ENCODE measurements at places on chromosomes 1 and 21.

DNA sequence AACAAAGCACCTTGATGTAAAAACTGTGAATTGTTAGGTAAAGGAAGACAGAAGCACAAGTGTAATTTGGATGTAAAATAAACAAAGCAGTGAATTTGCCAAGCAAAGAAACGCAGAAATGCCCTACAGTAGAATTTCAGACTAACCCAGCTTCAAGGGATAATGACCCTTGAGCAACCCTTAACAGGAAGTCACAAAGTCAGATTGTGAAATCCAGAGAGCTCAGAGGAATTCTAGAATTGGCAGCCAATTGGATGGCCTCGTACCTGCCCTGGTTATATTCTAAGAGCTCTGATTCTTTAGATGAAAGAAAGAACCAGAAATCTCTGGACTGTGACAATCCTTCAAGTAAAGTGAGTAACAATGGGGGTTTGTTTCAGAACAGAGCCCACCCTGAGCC lies 152.7 kb upstream of the CHRM3 start:
- DNase-seq, result no peak

DNA sequence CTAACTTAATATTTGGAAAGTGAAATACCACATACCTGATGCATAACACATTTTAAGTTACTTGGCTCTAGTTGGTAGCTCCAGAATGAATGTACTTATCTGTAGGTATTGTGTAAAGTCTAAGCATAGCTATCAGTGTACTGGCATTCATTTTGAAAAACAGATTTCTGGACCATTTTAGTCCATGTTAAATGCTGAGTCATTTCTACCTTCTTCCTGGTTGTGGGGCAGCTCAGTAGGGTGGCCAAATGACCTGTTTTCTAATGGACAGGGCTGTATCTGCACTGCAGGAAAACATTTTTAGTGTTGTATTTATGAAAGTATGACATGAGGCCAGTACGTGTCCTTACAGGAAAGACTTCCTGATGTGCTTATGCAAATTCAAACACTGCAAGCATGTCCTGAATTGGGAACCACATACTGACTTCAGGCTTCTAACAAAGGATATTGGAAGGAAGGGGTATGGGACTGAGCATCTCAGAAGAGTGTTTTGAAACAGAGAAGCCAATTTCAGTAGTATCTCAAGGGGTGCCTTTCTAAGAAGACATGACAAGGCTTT lies 300.3 kb upstream of the B3GALT2 start:
- DNase-seq, result no peak

DNA sequence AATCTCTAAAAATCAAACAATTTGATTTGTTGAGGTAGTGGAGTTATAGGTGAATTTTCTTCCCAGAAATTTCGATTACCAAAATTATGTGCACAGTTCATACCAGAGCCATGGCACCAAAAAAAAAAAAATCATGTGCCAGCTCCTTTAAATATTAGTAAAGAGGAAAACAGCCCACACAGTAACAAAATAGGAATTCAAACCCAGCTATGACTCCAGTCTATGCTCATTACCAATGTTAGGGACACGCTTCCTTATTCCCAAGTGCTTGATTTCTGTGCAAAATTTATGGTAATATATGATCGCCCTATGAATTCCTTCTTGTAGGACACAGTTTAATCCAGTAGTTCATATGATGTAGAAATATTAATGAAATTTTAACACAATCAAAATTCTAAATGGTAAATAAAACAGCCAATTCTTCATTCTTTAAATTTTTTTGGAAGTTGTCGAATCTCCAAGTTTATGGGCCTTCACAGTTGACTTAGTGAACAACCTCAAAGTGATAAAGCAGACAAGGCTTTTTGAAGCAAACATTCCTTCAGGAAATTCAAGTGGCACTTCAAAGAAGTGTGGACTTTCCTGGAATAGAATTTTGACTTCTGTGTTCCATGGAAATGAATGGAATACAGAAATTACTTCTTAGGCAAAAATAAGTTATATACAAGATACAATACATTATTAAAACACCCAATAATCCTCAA lies 1.9 kb downstream of the TOR1AIP2 start:
- no peak for DNase-seq

DNA sequence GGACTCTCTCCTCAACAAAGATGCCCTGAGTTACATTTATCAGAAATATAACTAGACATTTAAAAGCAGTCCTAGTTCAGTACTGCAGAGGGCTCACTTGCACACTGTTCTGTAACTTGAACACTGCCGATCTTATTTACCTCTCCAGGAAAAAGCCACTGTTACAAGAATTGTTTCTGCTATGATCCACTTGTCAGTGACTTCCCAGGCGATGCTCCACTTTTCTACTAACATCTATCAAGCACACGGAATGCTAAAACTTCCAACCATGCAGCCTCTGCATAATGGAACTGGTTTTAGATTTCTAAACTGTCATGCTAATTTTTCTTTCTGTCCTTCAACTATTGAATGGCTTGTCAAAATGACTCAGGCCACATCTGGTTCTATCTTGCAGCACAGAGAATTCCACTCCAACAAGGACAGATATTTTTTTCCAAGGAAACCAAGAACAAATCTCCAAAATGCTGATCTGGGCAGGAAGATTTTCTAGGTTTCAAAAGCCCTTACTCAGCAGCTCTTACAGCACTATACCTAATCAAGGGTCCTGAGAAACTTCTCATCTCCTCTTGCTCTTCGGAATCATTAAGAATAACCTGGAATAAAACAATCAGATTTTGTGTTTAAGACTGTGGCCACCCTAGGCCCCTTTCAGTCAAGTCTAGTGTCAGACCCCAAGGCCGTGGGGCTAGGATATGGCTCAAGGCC lies 9.9 kb downstream of the SEC16B start:
- DNase-seq, result peak; percentile 56

DNA sequence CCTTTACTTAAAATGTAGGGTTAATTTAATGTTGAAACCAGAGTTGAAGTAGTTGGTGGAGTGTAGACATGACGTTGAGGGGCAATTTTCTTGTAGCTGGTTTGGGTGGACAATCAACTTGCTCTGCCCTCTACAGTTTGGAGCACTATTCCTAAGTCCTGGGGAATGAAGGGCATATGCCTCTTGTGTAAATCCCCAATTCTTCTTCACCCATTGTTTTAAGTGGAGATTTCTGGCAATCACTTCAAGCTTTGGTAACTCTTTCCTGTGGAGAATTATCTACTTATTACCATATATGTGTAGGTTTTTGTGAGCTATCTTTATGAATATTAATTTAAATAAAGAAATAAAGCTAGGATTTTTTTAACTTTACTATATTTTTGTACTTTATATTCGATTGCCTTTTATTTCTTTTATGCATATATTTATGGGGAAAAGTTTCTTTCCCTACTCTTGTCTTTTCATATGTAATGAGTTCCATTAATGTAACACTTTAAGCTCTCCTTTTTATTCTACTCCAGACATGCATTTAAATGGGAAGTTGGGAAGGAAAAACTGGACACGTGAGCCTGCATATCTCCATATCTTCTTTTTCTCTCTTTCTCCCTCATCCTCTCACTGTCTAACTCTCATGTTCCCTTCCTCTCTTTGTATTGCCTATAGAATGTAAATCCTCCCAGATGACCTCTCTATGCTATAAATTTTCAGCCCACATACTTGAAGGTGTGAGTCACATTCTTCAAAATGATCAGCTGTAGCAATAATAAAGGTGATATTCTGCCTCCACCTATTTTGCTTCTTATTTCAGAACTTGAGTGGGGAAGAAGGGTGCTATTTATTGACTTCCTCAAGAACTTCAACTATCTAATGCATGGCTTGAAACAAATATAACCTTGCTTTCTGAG lies 276.7 kb downstream of the PTPRC start:
- no peak for DNase-seq

DNA sequence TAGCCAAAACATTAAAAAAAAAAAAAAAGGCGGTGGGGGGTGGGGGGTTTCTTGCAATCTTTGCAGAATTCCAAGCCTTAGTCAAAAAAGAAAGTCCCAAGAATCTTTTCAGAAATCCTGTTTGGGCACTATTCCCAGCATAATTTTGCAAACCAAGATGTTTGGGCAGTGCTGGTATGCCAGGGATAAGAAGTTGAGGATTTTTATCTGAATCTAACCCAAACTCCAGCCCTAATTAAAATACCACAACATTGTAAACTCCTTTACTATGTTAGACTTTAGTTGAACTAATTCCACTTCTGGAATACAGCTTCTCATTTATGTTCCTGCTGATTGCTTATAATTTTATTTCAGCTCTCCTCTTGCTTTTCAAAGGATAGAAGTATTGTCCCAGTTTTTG lies 504.1 kb upstream of the ADGRL2 start:
- DNase-seq, result no peak

- no peak for DNase-seq
These were observed 60.1 kb downstream of the KIAA0040 start for GRCh38 chr1:175132436-175132835.

DNA sequence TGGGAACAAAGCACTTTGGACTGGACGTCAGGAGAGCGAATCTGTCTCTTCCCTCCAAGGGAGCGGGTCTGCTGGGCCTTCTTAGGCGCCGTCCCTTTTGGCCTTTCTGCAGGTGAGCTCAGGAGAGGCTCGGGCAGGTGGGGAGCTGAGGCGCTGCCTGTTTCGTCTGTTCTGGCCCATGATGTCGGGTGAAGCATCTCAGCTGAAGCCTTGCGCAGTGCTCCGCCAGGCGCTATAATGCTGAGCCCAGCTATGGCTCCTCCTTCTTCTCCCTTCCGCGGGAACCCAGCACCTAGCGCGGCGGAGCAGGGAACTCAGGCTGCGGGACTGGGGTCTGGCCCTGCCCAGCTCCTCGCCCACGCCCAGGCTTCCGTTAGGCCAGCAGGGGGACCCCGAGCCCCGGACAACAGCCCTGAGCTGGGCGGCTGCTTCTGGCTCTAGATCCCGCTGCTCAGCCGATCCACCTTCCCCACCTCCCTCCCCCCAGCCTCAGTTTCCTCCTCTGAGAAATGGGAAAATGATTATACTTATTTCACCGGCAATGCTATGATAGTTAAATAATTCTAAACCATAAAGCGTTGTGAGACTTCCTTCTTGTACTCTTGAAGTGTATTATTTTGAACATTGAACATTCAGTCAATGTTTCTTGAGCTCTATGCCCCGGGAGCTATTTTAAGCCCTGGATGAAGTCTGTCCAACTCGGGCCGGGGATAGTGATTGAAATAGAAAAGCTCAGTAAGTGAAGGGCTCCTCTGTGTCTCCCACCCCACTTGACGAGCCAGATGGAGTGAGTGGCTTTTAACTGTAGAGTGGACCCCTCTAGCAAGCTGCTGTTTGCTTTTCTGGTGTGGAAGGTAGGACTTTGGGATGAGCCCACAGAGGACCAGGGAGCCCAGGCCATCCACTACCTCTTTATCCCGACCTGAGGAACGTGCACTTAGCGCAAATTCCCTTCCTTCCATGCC lies 9.6 kb upstream of the ADORA1 start:
- peak; percentile 49 for DNase-seq

- DNase-seq, result no peak
These were observed 167.8 kb upstream of the KLHDC7A start for GRCh38 chr1:18312961-18313360.

DNA sequence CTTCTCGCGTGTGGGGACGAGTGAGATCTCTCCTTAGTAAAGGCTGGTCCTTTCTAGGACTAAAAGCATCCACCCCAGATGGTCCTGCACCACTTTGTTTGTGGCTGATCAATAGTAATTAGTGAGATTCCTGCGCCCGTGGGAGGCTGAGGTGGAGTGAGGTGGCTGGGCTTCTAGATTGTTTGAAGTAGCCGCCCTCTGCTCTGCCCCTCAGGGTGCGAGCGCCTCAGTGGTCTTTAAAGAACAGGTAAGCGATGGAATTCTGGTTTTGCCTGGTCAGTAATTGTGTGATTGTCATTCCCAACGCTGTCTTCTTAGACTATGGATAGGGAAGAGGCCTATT lies 20.7 kb downstream of the PEX14 start:
- no peak for DNase-seq

GRCh38 chr1:94753171-94753972 lies 66.8 kb upstream of the SLC44A3 start:
- DNase-seq, result no peak

- DNase-seq, result no peak
These were observed 32.7 kb upstream of the MTR start for GRCh38 chr1:236762410-236762809.

GRCh38 chr21:43270800-43271301 lies 102.0 kb downstream of the CRYAA start:
- no peak for DNase-seq

- DNase-seq, result no peak
These were observed 2.4 kb downstream of the SLC41A1 start for GRCh38 chr1:205810448-205811157.

DNA sequence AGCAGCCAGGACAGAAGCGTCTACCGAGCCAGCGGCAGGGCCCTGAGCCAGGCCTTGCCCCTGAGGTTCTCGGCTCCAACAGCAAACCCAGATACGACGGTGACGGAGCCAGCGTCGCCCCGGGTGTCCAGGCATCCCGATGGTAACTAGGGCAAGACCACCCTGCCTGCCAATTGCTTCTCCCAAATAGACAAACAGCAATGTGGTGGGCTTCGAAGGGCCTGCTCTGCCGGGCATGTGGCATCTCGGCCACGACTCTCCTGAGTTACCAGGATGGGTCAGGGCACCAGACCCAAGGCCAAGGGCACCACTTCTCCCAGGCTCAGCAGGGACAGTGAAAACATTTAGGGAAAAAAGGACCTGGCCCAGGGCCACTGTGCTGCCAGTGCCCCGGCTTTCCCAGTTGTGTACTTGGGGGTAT lies 3.2 kb upstream of the ACTRT2 start:
- DNase-seq, result no peak

DNA sequence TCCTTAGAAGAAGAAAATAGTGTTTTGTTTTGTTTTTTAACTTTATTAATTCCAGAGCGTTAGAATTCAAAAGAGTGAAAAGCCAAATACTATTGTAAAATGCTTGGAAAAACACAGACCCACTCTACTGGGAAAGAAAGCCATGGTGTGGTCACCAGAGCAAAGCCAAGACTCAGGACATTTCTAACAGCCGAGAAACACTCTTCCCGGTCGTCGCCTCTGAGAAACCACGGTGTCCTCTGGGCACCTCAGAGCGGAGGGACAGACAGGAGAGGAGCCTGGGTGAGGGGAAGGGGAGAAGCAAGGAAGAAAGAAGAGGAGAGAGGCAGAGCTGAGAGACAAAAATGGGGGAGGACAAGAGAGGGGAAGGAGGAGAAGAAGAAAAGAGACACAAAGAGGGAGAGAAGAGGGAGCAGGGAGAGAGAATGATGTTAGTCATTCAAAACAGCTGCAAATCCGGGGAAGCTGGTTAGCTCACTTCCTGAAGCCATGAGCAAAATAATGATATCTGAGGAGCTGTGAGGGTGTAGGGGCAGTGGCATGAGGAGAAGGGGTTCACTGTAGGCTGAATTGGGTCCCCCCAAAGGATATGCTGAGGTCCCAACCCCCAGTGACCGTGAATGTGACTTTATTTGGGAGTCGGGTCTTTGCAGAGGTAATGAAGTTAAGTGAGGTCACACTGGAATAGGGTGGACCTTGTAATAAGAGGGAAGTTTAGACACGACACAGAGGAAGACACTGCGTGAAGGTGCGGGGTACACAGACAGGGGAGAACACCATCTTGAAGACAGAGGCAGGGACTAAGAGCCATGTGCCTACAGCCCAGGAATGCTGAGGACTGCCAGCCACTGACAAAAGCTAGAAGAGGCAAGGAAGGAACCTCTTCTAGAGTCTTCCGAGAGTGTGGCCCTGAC lies 58.2 kb upstream of the DMRTB1 start:
- DNase-seq, result no peak

Data from NCI-H446 (cell line).